ENCODE measurements at places on chromosomes 16 and 17.

DNA sequence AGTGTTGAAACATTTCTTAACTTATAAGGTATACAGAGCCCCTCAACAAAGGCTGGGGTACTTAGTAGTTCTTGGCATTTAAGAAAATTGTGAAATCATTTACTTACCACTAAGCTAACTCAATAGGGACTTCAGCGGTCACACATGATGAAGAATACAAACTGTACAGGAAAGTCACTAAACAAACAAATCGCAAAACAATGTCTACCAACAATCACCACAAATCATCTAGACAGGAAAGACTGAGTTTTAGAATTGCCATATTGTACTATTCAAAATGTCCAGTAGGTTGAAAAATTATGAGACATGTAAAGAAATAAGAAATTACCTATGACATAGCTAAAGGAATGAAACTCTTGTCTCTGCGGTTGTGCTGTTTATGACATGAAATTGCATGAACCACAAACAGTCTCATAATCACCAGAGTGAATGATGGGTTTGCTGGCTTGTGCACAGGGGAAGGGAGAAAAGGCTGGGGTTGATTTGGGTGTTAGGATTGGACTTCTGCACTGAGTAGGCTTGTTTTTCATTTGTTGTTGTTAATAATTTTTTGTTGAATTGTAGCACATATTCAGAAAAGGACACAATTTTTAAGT is 441.1 kb upstream of the MON1B start:
- no peak for DNase-seq

GRCh38 chr17:60168654-60169053 is 18.9 kb downstream of the CA4 start:
- no peak for DNase-seq

DNA sequence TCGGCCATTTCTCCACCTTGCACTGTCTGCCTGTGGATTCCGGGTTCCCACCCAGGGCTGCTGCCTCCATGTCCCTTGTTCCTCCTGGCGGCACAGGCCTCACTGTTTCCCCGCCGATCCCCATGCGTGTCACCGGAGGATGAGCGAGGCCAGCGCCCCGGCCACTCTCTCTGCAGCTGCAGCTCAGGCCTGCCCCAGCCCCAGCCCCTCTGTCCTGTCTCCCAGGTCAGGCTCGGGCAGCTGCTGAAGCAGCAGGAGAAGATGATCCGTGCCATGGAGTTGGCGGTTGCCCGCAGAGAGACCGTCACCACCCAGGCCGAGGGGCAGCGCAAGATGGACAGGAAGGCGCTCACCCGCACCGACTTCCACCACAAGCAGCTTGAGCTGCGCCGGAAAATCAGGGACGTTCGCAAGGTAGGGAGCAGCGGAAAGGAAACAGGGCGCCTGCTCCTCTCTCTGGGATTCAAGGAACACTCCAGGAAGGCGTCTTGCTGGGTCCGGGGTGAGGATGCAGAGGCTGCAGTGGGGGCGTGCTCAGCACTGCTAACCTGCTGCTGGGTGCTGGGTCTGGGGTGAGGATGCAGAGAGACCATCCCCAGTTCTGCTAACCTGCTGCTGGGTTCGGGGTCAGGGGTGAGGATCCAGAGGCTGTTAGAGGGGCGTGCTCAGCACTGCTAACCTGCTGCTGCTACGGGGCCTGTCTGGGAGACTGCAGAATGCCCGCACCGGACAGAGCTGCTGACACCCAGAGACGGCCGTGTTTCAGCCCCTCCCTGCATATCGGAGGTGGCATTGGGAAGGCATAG is 6.1 kb upstream of the GAA start:
- DNase-seq: no peak

- DNase-seq: no peak
These were observed 18.5 kb upstream of the ZFHX3 start for GRCh38 chr16:73066331-73066926.

DNA sequence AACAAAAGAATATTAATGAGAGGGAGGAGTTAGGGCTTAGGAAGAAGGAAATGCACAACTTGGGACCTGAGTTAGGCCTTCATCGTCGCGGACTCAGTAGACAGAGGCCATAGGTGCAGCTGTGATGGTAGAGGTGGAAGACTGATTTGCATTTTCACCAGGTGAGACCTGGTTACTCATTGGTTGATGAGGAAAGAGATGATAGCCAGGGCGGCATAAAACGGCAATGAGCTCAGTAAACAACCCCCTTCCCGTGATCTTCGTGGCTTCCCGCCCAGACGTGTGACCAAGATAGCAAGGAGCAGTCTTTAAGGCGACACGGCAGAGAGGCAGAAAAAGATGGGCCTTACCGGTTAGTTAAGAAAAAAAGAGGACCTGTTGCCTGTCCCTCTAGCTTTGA is at the start of gene TMC5:
Gene TMC5 (plus strand): TSS at position 244 of the 400 bp plus-strand sequence. CDS start 22,156 bp downstream, outside the sequence.
- DNase-seq: no peak

- no peak for DNase-seq
These were observed 105.3 kb downstream of the IRX5 start for GRCh38 chr16:55035956-55036355.

DNA sequence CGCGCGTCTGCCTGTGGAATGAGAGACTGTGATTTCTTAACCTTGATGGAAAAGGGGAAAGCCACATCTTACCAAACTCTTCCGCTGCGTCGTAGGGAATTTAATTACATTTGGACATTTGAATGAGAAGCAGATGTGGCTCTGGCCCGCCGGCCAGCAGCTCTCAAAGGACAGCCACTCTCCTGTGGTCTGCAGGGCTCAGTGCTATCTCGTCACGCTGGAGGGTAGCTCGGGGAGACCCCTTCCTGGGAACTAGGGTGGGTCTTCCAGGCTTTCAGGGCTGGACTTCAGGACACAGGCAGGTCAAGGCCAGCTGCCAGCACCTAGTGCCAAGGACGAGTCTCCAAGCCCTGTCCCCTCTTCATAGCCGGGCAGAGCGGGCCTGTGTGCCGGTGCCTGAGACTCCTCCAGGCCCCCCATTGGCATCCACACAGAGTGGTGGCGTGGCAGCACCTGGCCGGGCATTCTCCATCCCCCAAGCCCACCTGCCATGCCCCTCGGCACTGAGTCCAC is 15.9 kb upstream of the TBX2 start:
- no peak for DNase-seq

GRCh38 chr16:75627851-75628250 is 4.8 kb upstream of the ADAT1 start:
- no peak for DNase-seq

GRCh38 chr17:32720671-32721070 is 156.3 kb downstream of the MYO1D start:
- DNase-seq: no peak

DNA sequence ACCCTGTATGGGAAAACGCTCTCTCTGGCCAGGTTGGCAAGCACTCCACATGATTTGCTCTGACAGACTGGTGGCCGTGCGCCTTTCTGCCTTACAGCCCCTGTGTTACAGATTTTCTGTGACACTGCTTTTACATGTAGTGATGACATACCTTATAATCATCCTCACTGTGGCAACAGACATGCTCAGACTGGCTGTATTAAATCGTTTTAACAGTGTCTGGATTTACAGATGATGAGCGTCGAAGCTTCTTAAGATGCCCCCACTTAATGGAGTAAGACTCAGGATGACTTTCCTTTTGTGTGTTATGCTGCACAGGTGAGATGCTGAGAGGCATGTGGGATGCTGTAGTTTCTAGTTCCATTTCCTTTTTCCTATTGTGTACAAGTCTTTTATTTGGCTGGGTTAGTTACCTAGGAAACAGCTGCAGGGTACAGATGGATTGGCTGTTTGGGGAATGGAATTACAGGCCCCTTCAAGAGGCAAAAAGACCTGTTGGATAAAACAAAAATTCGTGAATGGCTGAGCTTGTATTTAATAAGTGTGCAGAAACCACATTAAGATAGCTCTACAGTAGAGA is 20.9 kb upstream of the VWA3A start:
- DNase-seq: no peak

GRCh38 chr17:61458421-61459141 is 6.4 kb downstream of the TBX4 start:
- DNase-seq: no peak

DNA sequence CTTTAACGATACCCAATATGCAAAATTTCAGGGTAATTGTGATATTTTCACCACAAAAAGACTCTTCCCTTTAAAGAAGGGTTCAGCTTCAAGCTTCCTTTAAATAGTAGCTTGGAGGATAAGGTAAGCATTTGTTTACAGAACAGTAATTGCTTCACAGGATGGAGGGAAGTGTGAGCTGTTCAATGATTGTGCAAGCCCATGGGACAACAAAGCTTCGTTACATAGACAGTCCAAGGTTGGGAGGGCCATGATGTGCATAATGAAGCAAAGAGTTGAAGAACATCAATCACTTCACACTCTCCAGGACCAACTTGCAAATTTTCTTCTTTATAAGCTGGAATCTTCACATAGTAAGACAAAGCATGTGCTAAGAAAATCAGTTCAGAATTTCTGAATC is 145.0 kb upstream of the ASIC2 start:
- no peak for DNase-seq

DNA sequence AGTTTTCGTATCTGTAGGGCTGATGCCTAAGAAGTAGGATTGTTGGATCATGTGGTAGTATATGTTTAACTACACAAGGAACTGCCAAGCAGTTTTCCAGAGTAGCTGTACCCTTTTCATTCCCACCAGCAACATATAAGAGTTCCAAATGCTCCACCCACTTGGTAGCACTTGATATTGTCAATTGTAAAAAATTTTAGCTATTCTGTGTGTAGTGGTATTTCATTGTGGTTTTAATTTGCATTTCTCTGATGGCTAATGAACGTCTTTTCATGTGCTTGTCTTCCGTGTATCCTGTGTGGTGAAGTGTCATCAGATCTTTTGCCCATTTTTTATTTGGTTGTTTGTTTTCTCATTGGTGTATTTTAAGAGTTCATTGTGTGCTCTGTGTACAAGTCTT is 69.7 kb downstream of the TANC2 start:
- DNase-seq: no peak

GRCh38 chr17:64428406-64428805 is 20.5 kb upstream of the MILR1 start:
- no peak for DNase-seq

GRCh38 chr17:4544951-4545216 is 10.3 kb downstream of the MYBBP1A start:
- DNase-seq: no peak

GRCh38 chr16:49618955-49619354 is 237.0 kb downstream of the ZNF423 start:
- DNase-seq: no peak

GRCh38 chr17:64154313-64154695 is 24.4 kb upstream of the ERN1 start:
- DNase-seq: no peak

GRCh38 chr16:58533751-58534470 is 18.6 kb downstream of the SETD6 start:
- no peak for DNase-seq

DNA sequence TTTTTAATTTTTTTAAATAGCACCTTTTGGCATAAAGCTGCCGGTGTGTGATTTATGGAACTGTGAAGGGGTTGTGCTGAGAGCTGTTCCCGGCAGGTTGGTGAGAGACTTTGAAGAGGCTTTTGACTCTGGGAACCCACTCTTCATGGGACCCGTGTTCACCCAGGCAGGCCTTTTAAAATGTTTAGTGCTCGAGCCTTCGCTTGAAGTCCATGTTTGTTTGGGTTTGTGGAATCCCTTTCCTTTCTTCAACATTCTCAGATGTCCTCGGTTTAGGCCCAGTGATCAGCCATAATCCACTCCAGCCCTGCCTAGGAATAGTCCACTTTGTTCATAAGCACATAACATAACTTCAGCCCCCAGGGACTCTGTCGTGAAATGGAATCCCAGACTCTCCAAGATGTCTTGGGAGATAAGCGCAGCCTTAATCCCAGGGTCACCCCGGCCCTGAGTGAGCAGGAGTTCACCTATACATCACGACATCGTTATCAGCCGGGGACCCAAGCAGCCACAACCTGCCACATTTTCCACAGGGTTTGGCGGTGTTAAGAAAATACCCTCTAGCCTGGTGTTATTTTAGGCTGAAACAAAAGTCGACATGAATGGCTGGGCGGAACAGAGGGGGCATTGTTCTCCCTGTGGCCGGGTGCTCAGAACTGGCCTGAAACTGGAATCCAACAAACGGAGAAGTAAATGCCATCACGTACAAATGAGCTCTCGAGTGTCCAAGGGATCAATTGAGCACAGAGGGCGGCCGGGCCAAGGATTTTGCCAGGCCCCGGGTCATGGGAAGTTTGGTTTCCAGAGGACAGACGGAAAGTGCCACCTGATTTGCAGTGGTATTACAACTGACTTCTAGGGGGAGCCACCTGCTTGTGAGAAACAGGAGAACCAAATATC is 145.7 kb upstream of the IRX3 start:
- no peak for DNase-seq

DNA sequence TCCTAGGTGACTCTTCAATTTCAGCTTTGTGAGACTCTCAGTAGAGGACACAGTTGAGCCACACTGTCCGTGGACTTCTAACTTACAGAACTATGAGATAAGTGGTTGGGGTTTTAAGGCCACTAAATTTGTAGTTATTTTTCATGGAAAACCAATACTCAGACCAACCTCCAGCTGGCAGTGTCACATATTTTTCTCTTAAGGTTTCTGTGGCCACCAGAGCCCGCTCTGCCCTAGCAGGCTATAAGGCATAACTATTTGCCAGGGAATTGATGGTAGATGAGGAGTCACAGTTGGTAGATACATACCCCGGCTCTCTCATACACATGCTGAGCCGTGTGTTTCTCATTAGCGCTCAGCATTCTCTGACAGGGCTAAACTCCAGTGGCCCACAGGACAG is 336.8 kb upstream of the MON1B start:
- DNase-seq: no peak

- no peak for DNase-seq
These were observed 10.2 kb downstream of the CRYBA1 start for GRCh38 chr17:29256735-29257466.

DNA sequence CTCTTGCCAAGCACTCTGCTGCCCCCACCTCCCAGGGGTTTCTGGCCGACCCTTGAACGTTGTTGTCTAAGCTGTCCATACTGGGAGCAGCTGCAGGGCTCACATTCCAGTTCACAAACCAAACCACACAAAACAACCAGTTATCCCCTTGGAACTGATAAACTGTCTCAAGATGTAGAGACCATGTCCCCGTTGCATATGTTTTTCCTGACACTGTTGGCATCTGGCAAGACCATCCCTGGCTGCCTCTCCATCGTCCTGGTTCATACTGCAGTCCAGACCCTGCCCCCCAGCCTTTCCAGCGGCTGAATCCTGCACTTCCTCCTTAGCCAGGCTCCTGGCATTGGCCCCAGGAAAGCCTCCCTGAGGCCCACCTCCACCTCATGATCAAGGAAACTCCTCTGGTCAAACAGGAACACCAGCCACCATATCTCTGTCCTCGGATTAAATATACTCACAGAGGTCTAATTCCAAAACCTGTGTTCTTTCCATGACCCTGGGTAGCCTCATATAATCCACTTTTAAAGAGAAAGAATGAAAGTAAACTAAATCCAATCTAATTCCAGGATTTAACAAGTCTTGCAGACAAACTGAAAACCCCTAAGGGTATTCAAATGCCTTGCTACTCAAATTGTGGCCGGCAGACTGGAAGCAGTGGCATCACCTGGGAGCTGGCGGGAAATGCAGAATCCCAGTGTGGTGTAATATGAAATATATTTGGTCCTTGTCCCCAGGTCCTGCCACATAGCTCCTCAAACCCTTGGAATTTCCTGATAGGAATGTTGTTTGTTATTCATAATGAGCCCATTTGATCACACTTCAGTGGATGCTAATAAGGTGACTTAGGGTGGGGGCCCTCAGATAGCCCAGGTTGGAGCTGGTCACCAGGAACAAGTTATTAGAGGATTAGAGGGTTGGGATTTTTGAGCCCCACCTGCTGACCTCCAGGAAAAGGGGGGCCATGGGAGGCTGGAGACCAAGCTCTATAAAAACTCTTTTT is 14.2 kb downstream of the GAS7 start:
- no peak for DNase-seq

All from activated naive CD4-positive, alpha-beta T cell treated with anti-CD3 and anti-CD28 coated beads, Interleukin-2, amount 50 U/mL, for 16 hours (primary cell).